Muscle of leg (tissue), 16 donors: ENCODE measurements at places on chromosomes 4 and X. TPM values are rescaled to one million over a fixed set of nuclear protein-coding genes. Genes with fewer than 3 reads are reported as not detected.

GRCh38 chr4:2619459-2619858, 83.0 kb downstream of the FAM193A start:
- peaks cover 2% of the 10 kb centered on the region for H3K4me1 ChIP-seq
- H3K27me3 ChIP-seq = no peaks in the 10 kb centered on the region
- no peak overlapping the region for H3K4me3 ChIP-seq

- H3K27me3 ChIP-seq = no peaks in the 10 kb centered on the region
- no peak overlapping the region for H3K27ac ChIP-seq
- H3K36me3 ChIP-seq = no peaks in the 10 kb centered on the region
Measured at GRCh38 chr4:61210186-61210939, 10.2 kb downstream of the ADGRL3 start.

GRCh38 chrX:139538907-139539790, 8.6 kb downstream of the F9 start:
- peaks cover 3% of the 10 kb centered on the region for H3K27me3 ChIP-seq
- no peak for DNase-seq
- H3K4me3 ChIP-seq = no peak overlapping the region
- no peaks in the 10 kb centered on the region for H3K36me3 ChIP-seq
- no peaks in the 10 kb centered on the region for H3K4me1 ChIP-seq
- no peak overlapping the region for H3K27ac ChIP-seq

GRCh38 chr4:182897601-182898478, 19.3 kb downstream of the DCTD start:
- H3K27ac ChIP-seq = no peak overlapping the region
- peaks cover 67% of the 10 kb centered on the region for H3K36me3 ChIP-seq
- H3K4me3 ChIP-seq = no peak overlapping the region
- H3K27me3 ChIP-seq = no peaks in the 10 kb centered on the region
- no peaks in the 10 kb centered on the region for H3K4me1 ChIP-seq

DNA sequence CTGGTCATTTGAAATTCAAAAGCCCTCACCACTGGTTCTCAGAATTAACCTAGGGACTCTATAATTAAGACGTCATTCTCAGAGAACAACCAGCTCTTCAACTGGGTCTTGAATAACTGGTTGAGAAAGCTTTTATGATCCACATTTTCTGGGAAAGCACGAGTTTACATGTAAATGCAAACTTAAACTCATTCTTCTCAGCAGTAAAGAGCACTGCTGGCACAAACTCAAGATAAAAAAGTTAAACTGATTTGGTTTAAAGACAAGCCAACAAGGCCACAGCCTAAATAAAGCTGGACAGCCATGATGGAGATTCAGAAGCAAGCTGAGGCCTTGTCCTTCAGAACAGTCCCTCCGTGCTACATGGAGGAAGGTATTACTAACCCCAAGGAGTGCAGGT, 13.2 kb downstream of the BST1 start:
- H3K27ac ChIP-seq = no peak overlapping the region
- no peak for DNase-seq
- no peak overlapping the region for H3K4me3 ChIP-seq
- no peaks in the 10 kb centered on the region for H3K27me3 ChIP-seq
- H3K36me3 ChIP-seq = no peaks in the 10 kb centered on the region

GRCh38 chrX:56228914-56229313, 3.2 kb upstream of the KLF8 start:
- H3K4me1 ChIP-seq = peaks cover 4% of the 10 kb centered on the region
- H3K36me3 ChIP-seq = no peaks in the 10 kb centered on the region
- H3K4me3 ChIP-seq = no peak overlapping the region
- H3K27me3 ChIP-seq = peaks cover 30% of the 10 kb centered on the region

- H3K27me3 ChIP-seq = no peaks in the 10 kb centered on the region
- no peak for DNase-seq
- no peak overlapping the region for H3K4me3 ChIP-seq
- H3K36me3 ChIP-seq = no peaks in the 10 kb centered on the region
- H3K27ac ChIP-seq = no peak overlapping the region
Measured at GRCh38 chr4:155722816-155723499, 35.9 kb upstream of the GUCY1B1 start.

The ANXA3 gene
- 7.5 TPM for total RNA-seq

The ERVMER34-1 gene
- 0.35 TPM for total RNA-seq

The PRRG3 gene
- 12.6 TPM for total RNA-seq

The ENPEP gene
- 15.3 TPM for total RNA-seq

The CXCL8 gene
- 4.0 TPM for total RNA-seq
